ENCODE measurements at places on chromosomes 5 and 9.

GRCh38 chr9:126108240-126108639 lies 218.4 kb upstream of the MVB12B start:
- peak; percentile 10 for DNase-seq

DNA sequence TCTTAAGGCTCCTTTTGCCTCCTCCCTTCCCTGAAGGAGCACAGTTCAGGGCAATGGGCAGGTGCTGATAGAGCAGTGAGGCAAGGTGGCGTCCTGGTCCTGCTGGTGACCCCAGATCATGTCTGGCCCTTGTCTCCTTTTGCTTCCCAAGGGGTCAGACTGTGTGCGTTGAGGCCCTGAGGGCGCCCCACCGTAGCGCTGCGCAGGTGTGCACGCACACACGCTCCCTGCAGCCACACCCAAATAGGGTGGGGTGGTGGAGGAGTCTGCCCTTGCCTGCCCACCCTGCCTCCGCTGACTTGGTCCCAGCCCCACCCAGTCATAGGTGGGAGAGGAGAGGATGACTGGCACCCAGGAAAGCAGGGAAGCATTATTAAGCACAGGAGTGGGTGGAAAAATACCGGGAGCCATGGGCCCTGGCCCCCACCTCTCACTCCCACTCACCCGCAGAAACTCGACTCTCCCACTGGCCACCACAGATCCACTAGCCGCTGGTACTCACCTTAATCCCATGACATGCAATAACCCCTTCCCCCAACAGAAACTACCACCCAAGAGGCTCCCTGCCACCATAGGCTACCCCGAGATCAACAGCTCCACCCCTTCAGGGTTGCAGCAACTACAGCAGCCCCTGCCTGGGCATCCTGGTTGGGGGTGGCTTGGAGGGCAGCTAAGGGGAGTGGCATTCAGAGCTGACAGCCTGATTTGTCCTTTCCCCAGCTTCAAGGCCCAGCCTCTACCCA lies 16.7 kb downstream of the PDLIM4 start:
- DNase-seq = no peak

- DNase-seq = no peak
Observed at GRCh38 chr5:59547731-59548130, 345.8 kb downstream of the PDE4D start.

DNA sequence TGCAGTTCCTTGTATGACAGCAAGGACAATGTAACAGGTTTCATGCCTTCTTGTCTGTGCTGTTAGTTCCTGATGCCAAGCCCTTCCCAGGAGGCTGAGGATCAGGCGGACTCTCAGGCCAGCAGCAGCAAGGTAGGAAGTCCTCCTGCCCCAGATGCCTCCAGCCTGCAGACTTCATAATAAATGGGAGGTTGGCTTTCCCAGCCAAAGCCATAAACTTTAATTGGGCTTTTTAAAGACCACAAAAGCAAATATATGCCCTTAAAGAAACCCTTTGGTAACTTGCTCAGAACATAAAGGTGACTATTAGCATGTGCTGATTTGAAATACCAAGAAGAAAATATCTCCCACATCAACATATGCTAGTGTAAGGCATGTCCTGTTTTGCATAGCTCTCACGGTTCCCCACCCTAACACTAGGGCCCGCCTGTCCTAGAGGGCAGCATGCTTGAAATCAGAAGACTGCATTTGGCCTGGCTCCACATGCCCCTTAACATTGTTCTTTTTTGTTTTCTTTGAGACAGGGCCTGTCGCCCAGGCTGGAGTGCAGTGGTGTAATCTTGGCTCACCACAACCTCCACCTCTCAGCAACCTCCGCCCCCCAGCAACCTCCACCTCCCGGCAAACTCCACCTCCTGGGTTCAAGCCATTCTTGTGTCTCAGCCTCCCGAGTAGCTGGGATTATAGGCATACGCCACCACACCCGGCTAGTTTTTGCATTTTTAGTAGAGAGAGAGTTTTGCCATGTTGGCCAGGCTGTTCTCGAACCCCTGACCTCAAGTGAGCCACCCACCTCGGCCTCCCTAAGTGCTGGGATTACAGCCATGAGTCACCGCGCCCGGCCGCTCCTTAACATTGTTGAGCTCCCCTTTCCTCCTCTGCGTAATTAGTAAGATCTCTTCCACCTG lies 44.6 kb upstream of the FCN1 start:
- DNase-seq = no peak

DNA sequence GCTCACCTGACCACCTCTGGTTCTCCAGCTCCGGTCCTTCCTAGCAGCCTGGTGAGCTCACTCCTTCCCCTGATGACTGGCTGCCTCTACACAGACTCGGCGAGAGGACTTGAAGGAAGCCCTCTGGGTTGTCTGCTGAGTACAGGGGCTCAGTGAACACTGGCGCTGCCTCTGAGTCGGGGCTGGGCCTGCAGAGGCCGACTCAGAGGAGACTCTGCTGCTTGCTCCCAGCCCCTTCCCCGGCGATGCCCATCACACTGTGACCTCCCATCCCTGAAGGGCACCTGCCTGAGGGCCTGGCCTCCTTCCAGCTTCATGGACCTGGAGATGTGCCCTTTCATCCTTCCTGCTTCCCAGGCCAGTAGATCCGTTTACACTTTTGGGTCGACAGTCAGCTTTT lies 22.0 kb downstream of the CRB2 start:
- DNase-seq = no peak

GRCh38 chr9:4258320-4259090 lies 41.4 kb downstream of the GLIS3 start:
- peak; percentile 56 for DNase-seq

- no peak for DNase-seq
Observed at GRCh38 chr5:74500110-74500917, 140.2 kb downstream of the ENC1 start.

GRCh38 chr5:16806711-16807546 lies 129.2 kb downstream of the MYO10 start:
- DNase-seq = no peak

- no peak for DNase-seq
Observed at GRCh38 chr9:14270358-14271092, 43.4 kb downstream of the NFIB start.

DNA sequence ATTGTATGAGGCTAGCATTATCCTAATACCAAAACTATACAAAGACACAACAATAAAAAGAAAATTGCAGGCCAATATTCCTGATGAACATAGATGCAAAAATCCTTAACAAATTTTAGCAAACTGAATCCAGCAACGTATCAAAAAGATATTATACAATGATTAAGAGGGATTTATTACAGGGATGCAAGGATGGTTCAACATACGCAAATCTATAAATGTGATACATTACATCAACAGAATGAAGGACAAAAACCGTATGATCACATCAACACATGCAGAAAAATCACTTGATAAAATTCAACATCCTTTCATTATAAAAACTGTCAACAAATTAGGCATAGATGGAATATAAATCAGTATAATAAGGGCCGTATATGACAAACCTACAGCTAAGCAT lies 27.1 kb upstream of the ARL15 start:
- DNase-seq = no peak

GRCh38 chr5:132325691-132326090 lies 31.5 kb downstream of the SLC22A4 start:
- DNase-seq = no peak

- peak; percentile 30 for DNase-seq
Observed at GRCh38 chr9:87107072-87107471, 159.8 kb upstream of the GAS1 start.

GRCh38 chr9:70580606-70581195 lies 166.2 kb upstream of the KLF9 start:
- no peak for DNase-seq

GRCh38 chr9:71145179-71145578 lies 23.8 kb upstream of the TRPM3 start:
- no peak for DNase-seq

DNA sequence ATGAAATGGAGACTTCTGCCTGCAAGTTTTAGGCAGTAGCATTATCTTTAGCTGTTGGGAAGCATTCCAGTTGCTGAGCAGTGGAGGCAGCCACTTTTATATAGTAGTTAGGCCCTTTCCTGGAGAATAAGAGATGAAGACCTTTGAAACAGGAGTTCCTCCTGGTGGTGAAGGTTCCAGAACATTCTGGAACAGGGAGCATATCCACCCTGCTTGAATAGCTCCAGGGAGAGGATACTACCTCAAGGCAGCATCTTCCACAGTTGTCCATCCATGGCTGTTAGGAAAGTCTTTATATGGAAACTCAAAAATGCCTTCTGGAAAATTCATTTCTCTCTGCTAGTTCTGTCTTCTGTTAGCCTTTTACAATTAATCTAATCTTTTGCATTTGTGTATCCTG lies 3.0 kb downstream of the ASPN start:
- no peak for DNase-seq

DNA sequence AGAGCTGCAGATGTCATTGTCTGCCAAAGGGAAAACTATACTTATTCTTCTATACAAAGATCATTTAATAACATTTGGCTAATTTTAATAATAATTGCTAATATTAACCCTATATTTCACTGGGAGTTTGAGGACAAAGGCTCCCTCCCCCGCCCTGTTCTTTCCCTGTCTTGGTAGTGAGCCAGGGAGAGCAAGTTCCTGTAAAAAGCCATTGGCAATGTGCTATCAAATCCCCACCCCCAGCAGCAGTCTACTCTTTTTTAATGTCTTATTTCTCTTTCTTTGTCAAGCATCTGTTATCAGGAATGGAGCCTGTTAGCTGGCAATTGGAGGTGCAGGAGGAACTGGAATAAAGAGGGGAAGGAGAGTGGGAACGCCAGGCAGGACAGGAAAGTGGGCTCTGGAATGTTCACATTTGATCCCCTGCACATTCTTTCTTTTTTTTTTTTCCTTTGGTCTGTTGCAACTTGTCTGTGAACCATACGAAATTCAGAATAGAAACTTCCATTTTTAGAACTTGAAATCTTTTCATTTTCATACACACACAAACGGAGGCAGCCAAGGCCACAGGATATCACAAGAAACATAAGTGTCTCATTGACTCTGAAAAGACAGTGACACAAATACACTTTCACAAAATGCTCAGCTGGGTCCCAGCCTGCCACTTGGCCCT lies 664.8 kb upstream of the ZNF608 start:
- peak; percentile 74 for DNase-seq

DNA sequence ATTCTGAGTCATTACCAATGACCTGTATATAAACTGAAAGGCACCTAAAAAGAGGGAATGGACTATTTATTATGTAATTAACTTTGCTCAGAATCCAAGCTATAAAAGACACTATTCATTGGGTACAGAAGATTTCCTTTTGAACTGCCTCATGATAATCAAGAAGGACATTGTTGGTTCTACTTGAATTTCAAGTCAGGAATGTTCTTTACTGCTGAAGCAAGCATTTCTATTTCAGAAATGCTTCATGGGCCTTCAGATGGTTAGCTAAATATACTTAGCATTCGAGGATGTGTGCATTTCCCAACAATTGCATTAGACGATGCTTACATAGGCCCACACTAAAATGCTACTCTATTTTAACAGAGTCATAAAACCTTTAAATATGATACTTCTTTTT lies 658.2 kb upstream of the DMAC1 start:
- no peak for DNase-seq

GRCh38 chr9:136381311-136381710 lies 7.8 kb upstream of the CARD9 start:
- no peak for DNase-seq

- DNase-seq = peak; percentile 70
Observed at GRCh38 chr5:128062172-128062746, 21.3 kb upstream of the SLC12A2 start.

DNA sequence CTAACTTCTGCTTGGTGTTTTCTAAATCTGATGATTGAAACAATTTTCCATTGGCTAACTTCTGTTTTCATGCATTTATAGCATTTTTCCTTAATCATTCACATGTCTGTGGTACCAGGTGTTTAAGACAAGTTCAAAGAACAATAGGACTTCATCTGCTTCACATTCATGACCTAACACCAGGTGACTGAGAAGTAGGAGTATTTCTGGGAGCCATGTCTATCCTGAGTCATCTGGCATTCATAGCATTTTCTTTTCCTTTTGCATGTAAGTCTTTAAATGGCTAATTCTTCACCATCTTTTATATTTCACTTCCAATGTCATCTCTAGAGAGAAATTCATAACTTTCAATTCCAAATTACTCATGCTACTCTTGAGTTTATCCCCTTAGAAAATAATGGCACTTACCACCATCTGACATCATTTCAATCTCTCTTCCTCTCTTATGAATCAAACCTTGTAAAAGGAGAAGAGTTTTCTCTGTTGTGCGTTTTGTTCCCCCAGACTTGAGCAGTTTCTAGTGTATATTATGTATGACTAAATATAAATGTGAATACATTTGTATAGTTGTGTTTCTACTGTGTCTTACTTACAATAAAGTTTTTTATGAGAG lies 1196.1 kb upstream of the CDH9 start:
- no peak for DNase-seq

DNA sequence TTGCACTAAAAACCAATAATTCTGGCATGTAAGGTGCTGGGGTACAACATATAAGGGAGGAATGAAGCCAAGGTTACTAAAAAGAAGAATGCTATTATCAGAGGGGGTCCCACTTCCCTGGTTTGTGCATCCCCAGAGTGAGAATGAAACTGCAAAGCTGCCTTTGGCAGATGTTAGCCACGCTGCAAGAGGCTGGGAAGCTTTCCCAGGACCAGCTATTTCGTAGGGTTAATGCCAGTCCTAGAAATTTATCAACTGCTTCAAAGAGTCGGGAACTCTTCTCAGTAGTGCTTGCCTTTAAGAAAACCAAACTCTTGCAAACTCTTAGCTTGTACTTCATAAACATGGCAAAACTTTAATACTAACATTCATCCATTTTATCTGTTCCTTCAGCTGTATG lies 87.5 kb upstream of the NR5A1 start:
- no peak for DNase-seq

- DNase-seq = no peak
Observed at GRCh38 chr5:170527991-170528390, 24.2 kb downstream of the KCNIP1 start.

DNA sequence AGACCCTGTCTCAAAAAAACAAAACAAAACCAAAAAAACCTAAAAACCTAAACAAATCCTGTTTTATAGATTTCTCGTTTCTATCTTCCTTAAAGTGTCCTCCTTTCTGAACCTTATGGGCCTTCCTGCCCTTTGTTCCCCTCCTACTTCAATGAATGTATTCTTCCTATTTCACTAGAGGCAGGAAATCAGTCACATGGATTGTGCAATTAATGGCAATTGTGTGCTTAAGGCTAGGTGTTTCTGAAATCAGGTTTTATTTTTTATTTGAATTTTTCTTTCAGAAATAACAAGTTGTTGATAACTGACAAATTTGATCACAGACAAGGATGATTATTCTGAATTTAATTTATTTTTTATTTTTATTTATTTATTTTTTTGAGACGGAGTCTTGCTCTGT lies 220.6 kb upstream of the SEMA6A start:
- no peak for DNase-seq
